ENCODE measurements at places on chromosomes 16 and 17. TPM values are rescaled to one million over a fixed set of nuclear protein-coding genes. Genes with fewer than 3 reads are reported as not detected.
A peak's percentile ranks its signal among the peaks of the same experiment; 100 is the strongest.

DNA sequence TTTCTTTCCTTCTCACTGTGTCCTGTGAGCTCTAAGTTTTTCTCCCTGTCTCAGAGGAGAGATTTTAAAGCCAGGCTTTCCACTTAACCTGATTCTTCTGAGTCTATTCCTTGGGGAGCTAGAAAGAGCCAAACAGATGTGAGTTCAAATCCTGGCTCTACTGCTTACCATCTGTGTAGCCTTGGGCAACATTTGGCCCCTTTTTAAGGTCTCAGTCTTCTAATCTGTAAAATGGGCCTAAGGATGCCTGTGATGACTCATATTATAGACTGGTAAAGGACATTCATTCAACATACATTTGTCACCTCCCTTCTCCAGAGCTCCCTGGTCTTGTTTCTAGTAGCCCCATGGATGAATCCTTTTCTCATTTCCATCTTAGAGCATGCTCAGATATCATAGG lies 304.0 kb downstream of the SHISA9 start:
- no peak for DNase-seq

DNA sequence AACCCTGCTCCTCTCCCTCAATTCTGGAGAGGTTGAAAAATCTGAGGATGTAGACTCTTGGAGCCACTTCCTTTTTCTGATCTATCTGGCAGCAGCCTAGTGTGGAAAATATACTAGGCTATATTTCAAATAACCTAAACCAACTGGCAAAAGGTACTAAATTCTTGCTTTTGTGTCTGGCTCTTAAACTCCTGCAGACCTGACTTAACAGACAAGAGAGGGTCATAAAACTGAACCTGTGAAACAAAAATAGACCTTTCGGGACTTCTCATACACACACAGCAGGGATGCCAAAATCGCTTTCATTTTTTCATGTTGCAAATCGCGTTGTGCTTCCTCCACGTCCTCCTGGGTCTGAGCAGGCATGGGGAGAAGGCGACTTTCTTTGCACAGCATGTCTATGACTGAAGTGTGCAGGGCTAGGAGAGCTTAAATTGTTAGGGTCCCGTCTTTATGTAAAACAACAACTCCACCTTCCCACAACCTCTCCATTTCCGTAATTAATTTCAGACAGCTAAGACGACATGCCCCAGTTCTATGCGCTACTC lies 520.7 kb upstream of the PSMD7 start:
- DNase-seq: no peak

Gene KRT16
- total RNA-seq: not detected

GRCh38 chr16:87464691-87465300 lies 28.0 kb downstream of the ZCCHC14 start:
- DNase-seq: peak; percentile 66

DNA sequence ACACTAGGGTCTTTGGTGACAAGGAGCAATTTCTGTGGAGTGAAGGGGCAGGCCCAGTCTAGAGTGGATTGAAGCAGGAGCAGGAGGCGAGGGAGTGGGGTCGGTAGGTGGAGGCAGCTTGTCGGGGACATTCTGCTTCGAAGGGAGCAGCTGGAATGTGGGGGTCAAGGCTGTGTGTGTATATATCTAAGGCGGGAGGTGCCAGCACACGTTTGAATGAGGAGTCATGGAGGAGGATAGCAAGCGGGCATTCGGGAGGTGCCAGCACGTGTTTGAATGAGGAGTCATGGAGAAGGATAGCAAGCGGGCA lies 17.7 kb downstream of the NT5M start:
- DNase-seq: no peak

DNA sequence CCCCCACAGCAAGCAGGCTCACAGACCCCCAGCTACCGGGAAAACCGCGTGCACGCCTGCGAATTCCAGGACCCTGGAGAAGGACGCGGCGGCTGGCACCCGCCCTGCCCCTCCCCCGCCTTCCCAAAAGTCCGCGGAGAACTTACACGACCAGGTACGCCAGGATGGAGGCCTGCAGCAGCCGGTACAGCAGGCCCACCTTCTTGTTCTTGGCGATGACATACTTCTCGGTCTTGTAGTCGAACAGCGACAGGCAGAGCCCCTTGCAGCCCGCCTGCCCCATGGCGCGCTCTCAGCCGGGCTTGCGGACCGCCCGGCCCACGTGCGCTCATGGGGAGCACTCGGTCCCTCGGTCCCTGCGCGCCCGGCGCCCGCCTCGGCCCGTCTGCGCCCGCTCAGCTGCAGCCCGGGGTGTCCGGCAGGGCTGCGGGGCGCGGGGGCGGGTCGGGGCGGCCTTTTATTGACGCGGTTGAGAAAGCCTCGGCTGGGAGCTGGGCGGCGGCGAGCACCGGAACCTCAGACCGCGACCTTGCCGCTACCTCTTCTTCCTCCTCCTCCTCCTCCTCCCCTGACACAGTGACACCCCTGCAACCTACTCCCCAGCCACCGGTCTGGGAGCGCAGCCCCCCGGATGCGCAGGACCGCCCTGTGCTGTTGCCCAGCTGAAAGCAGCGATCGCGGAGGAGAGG lies at the start of gene P2RX5:
P2RX5 (minus strand) TSS at position 433 of the 689 bp plus-strand sequence; CDS start at position 283, 150 bp downstream.
- peak; percentile 57 for DNase-seq
